C1 segment of cervical spinal cord (tissue), 14 donors: ENCODE measurements at places on chromosomes 13 and 19.
A peak's percentile ranks its signal among the peaks of the same experiment; 100 is the strongest.

DNA sequence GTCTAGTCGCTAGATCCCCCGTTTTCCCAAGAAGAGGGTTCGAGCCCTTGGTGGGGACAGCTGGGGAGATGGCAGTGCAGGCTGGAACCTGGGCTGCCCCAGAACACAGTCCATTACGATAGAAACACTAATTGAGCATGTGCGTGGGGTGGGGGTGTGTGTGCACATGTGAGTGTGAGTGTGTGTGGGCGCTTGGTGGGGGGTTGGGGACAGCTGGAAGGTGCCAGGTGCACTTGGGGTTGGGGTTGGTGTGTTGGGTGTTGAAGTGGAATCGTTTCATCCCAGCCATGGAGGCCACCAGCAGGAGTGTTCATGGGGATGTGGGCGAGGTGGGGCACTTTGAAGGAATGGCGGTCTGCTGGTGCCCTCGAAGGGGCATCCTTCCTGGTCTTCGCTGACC is 18.1 kb upstream of the NPAS1 start:
- DNase-seq = no peak

- DNase-seq = no peak
Measured at GRCh38 chr19:7928741-7929701, 3.1 kb upstream of the CTXN1 start.

DNA sequence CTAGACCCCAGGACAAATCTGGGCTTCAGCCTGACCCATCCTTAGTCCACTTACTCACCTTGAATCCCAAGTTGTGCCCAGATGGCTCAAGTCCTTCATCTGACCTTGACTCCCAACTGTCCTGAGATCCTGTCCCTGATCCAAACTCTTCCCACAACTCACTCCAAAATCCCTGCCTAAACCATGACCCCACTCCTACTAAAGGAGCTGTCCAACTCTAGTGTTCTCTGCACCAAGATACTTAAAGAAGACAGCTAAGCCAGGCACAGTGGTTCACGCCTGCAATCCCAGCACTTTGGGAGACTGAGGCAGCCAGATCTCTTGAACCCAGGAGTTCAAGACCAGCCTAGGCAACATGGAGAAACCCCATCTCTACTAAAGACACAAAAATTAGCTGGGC is 8.5 kb downstream of the POU2F2 start:
- DNase-seq = no peak

DNA sequence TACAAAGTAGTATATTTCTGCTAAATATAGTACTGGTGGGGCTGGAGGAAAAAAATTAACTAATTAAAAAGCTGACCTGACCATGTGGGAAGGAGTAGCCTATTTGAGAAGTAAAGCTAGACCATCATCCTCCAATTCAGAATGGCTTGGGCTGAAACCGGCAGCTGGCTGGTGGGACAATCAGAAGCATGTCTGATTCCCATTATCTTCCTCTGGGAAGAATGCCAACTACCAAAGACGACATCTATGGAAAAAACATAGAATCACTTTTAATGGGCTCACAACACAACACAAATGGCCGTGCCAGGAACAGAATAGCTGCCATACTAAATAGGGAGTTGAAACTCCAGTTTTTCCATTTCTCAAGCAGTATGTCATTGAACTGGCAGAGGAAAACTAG is 120.4 kb upstream of the FREM2 start:
- DNase-seq = no peak

GRCh38 chr19:18594824-18595373 is 6.3 kb downstream of the REX1BD start:
- no peak for DNase-seq

DNA sequence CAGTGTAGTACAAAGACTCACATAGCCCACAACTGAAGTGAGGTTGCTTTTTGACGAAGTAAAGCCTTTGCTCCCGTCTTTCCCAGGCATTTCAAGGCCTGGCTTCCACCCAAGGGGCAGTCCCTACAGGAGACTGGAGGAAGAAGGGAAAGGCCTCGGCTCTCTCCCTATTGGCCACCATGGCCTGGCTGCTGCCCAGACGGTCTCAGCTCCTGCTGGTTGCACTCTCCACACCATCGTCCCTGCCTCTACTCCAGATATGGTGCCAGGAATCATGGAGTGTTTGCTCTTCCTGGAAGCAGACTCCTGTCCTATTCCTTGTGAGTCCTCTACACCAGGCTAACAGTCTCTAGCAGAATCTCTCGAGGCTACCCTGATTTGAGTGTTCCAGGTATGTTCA is 124.1 kb upstream of the UQCRFS1 start:
- no peak for DNase-seq

DNA sequence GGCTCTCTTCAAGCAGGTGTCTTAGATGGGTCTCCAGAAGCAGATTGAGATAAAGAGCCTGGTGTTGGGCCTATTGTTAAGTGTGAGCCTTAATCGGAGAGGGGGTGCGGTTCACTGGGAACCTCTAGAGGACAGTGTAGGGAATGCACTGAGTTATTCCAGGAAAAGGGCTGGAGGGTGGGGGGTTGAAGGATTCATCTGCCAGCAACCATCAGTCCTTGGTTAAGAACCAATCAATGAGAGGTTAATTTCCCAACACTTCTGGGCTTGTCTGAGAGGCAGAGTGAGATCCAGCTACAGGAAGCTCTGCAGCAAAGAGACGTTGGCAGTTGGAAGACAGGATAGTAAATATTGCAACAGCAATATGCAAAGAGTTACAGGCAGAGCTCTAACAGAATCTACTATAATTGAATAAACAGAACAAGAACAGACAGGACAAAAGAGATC is 28.7 kb downstream of the CYP4F2 start:
- peak; percentile 9 for DNase-seq

DNA sequence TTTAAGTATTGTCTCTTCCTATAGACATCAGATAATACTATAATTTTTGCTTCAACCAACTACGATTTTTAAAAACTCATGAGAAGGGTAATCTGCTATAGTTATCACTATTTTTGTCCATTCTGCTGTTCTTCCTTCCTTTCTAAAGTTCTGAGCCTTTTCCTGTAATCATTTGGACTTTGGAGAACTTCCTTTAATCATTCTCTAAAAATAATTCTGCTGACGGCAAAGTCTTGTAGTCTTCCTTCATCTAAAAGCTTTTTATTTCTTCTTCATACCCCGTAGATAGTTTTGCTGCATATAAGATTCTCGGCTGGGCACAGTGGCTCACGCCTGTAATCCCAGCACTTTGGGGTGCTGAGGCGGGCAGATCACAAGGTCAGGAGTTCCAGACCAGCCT is 5.1 kb upstream of the FCGBP start:
- DNase-seq = no peak

DNA sequence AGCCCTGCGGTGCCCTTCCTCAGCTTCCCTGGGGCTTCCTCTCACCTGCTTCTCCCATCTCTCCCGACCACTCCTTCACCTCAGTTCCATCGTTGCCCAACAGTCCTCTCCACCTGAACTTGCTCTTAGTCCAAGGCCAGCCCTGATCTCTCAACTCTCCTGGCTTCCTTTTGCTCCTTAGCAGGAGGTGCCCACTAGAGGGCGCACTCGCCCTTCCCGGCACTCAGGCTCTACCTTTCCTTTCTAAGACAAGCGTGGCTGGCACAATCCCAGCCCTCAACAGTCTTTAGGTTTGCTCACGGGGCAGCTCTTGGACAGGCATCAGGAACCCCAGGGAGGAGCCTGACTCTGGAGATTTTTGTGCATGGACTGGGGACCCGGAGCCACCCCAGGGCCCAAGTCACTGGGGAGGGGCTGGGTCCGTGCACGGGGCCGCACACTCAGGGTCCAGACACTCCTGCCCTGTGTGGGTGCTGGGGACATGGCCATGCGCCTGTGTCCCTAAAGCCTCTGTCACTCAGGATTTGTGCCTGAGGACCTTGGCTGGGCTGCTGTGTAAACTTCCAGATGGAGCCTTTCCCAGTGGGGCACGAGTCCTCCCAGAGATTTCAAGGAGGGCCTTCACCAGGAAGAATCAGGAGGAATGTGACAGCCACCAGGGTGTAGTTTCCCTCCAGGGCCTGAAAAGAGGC is 12.1 kb upstream of the CEACAM8 start:
- DNase-seq = peak; percentile 33
